ENCODE measurements at places on chromosomes 13 and 19.

GRCh38 chr19:1304197-1304924 lies 18.7 kb downstream of the EFNA2 start:
- DNase-seq = peak; percentile 84

- DNase-seq = no peak
These were observed 104.4 kb downstream of the DNAJC15 start for GRCh38 chr13:43127827-43128226.

- DNase-seq = no peak
These were observed 2.1 kb downstream of the PPP2R1A start for GRCh38 chr19:52191951-52192350.

GRCh38 chr19:7506385-7507328 lies 9.2 kb upstream of the ZNF358 start:
- no peak for DNase-seq

- DNase-seq = no peak
These were observed 53.4 kb downstream of the ABCC4 start for GRCh38 chr13:95247852-95248251.

- no peak for DNase-seq
These were observed 27.9 kb upstream of the NANOS3 start for GRCh38 chr19:13848798-13849676.

- no peak for DNase-seq
These were observed 156.4 kb upstream of the RNF113B start for GRCh38 chr13:98333486-98333885.

GRCh38 chr13:108915095-108915633 lies 285.8 kb downstream of the MYO16 start:
- DNase-seq = no peak

- DNase-seq = no peak
These were observed 1.7 kb downstream of the SOX1 start for GRCh38 chr13:112068540-112069060.

DNA sequence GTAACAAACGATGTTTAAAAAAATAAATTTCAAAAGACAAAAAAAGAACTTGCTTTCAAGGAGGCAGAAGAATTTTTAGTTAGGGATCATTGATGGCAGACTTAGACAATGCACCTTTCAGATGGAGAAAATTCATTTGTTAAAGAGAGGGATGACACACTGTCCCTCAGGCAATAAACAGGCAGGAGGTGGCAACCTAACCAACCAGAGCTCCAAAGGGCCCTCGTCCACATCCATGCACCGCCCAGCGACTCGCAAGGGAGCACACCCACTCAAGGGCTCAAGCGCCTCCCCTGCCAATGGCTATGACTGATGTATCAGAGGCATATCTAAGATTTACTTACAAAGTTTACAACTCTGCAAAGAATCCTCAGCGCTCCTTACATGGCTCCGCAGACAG lies 81.9 kb downstream of the TUBGCP3 start:
- no peak for DNase-seq

DNA sequence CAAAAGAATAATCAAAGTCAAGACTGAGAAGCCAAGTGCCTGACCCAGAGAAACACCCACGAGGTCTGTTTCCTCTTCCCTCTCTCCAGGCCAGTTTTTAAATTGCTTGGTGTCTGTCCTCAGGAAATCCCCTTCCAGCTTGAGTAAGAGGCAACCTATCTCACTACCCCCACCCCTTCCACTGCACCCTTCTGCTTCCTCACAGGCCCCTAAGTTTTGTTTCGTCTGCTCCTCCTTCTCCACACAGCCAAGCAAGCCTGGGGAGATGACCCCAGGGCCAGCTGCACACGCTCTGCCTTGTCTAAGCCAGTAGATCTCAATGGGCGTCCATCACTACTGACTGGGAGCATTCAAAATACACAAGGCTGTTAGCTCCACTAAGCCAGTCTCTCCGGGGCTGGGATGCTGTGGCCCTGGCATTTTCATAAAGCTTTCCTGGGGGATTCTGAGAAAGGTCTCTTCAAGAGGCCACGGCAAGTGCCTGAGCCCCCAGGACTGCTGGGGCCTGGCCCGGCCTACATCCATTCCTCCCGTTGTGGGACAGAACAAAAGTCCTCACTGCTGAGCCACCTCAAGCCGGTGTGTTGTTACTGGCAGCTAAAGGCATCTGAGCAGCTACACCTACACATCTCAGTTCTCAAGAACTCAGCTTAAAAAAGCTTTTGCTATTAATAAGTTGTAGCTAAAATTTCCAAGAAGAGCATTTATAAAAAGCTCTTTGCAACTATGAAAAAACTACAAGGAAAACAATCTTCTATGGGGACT lies 14.9 kb upstream of the IL4I1 start:
- no peak for DNase-seq

DNA sequence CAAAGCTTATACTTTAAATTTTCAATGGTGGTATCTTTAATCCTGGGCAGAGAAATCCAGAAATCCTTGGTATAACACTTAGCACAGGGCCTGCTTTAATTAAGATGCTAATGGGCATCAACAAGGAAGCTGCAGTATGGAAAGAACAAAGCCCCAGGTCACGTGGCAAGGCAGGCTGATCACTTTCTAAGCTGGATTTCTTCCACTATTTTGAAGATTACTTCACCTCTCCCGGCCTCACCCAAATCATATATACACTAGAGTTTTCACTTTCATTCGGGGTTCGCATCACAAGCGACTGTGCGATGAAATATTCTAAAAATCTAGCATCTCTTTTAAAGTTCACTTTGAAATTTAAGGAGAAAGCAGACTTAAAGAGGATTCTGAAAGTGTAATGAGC lies 71.8 kb downstream of the STARD13 start:
- DNase-seq = no peak

DNA sequence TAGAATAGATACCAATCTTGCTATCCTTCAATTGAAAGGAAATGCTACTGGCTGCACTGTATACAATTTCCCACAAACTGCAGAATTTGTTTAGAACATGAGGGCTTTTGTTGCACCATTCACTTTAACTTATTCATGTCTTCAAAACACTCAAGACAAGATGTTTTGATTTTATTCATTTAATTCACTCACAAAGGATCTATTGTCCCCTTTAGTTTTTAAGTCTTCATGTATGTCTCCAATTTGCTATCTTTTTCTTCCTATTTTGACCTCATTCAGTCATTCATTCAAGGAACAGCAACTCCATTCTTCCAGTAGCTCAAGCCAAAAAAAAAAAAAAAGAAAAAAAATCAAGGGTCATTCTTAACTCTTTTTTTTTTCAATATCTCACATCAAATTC lies 130.6 kb upstream of the SOX21 start:
- DNase-seq = no peak

- no peak for DNase-seq
These were observed 39.0 kb downstream of the C1QTNF9 start for GRCh38 chr13:24348385-24348784.

DNA sequence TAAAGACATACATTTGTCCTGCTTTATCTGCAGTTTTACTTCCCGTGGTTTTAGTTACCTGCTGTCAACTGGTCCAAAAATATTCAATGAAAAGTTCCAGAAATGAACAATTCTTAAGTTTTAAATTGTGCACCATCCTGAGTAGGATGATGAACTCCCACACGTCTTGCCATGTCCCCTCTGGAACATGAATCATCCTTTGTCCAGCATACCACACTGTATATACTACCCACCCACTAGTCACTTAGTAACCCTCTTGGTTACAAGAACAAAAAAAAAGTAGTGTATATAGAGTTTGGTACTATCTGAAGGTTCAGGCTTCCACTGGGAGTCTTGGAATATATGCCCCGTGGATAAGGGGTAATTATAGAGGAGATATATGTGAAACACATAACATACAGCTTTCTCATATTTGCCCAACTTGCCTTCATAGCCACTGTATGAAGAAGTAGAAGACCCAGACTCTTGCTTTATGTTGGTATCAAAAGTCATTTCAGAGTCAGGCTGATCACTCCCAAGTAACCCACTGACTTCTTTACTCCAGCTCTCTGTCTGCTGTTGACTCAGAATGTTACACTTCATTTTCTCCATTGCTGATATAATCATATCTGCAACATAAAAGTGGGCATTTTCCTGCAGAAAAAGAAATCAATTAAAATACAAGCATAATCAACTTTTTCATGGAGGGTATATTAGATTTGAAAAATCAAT lies 19.3 kb downstream of the RUBCNL start:
- DNase-seq = no peak

DNA sequence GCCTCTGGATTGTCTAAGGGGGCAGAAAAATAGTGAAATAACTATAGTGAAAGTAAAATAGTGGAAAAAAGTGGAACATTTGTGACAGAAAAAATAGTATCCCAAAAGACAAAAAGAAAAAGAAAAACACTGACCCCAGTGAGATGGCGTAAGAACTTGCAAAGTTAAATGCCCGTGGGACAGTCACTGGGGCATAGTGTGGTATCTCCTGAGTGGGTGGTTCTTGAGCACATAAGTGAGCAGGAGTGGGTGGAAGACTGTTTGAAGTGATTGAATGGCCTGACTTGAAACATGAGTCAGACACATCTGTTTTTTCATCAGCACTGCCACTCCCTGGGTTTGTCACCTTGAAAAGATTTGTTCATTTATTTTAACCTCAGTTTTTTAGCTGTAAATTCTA lies 2.5 kb downstream of the ZNF430 start:
- no peak for DNase-seq

- DNase-seq = no peak
These were observed 15.0 kb downstream of the GPATCH1 start for GRCh38 chr19:33096005-33096404.

DNA sequence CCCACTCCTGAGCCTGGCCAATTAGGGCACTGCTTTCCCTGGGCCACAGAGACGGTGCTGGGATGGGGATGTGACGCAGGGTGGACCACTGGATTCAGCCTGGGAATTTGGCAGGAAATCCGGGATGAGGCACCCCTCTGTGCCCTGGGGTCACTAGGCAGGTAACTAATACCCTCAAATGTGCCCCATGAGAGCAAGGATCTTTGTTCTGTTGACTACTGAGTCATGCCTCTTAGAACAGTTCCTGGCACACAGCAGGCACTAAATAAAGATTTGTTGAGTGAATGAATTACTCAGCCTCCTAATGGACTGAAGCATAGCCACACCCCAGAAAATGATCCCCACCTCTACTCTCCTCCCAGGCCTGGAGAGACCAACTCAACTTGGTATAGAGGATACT lies 15.9 kb downstream of the OPA3 start:
- DNase-seq = no peak

- no peak for DNase-seq
These were observed 13.1 kb downstream of the RGL3 start for GRCh38 chr19:11405846-11406643.

- DNase-seq = no peak
These were observed 18.2 kb downstream of the IL17D start for GRCh38 chr13:20721454-20722357.

DNA sequence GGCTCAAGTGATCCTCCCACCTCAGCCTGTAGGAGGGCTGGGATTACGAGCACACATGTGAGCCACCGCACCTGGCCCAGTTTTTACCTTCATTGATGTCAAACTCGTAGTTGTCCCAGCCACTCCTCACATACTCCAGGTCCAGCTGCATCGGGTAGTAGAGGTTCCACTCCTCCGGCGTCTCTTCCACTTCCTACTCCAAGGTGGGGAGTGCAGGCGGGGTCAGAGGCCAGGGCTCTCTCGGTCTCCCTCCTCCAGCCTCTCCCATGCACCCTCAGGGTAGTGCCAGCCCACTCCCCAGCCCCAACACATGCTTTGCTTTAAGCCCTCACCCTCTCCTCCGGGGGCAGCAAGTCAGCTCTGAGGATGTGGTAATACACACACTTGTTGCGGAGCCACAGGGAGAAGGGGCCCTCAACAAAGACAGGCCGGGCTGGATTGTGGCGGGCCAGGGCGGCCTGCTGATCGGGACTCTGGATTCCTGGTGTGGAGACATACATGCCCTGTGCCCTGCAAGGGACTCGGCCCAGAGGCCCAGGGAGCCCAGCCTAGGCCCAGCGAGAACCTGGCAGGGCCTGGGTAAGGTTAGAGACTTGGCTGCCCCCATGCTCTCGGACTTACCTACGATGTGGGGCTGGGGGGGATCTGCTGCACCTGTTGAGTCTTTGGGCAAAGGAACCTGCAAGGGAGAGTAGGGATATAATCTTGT lies 1.9 kb upstream of the ZNF653 start:
- DNase-seq = no peak

DNA sequence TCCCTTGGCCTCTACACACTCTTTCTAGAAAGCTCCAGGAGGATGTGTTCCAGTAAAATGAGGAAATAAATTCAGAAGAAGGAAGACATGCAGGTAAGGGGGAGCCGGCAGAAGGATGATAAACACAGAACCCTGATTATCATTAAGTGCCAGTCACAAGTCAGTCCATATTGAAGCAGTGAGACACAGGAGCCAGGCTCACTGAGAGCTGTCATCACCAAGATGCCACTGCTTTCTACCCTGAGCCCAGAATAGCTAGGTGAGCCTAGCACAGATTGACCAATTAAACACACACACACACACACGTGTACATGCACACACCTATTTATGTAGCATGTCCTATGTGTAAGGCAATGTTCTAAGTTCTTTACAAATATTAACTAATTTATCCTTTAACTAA lies 211.4 kb upstream of the IPO5 start:
- no peak for DNase-seq

GRCh38 chr13:26558987-26559386 lies 1.5 kb downstream of the WASF3 start:
- DNase-seq = peak; percentile 42

DNA sequence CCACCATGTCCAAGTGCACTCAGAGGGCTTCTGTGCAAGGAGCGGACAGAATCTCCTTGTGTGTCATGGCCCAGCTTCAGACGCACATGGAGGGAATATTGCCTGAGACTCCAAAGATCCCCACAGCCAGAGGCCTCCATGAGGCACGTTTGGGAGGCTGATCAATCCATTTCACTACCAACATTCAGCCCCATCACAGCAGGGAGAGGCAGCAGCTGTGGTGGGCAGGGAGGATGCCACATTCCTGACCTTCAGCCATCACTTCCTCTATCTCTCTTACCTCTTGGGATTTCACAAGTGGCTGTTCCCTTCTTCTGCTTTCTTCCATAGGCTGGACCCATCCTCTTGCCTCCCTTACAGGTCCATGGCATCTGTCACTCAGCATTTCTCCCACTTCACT lies 82.4 kb upstream of the MBNL2 start:
- no peak for DNase-seq

DNA sequence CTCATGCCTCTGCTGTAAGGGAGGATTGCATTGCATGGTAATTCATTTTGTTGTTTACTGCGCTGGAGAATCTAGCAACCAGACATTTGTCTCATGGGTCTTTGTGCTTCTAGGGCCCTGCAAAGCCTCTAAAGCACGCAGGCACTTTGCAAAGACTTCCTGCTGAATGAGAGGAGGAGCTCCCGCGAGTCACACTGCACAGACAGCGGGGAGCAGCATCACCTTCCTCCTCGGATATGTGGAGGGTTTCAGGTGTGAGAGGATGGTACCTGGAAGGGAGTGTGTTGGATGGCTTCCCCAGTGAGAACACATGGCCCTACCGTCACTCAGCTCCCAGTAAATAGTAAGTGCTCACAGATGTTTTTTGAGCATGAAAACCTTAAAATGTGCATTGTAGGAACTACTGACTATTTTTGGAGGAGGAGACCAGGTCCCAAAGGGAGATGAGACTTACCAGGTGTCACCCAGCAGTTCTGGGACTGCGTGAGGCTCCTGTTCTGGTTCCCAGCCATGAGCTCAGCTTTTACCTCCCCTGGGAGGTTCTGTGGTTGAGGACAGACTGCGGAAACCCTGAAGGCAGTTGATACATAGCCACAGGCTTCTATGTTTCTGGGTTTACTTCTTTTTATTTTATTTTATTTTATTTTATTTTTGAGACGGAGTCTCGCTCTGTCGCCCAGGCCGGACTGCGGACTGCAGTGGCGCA lies 278.0 kb downstream of the FGF9 start:
- no peak for DNase-seq

- no peak for DNase-seq
These were observed 48.4 kb downstream of the ATP8A2 start for GRCh38 chr13:25420161-25420560.

Measured in HuH-7 (cell line).